ENCODE measurements at places on chromosomes 3 and 15. TPM values are rescaled to one million over a fixed set of nuclear protein-coding genes. Genes with fewer than 3 reads are reported as not detected.

DNA sequence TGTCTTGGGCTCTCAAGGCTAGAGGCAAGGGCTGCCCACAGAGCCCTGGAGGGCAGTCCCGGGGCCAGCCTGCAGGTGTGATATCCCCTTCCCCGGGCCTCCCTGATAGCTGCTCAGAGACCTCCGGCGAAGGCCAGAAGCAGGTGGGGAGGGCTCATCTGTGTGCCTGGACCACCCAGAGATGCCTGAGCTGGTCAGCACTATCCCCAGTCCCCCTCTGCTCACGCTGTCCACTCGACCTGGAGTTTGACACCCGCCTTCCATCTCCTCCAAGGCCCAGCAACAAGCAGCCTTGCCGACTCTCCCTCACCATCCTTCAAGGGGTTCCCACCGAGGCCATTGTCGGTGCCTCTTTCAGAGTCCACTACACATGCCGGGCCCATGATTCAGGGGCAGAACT is 39.4 kb downstream of the DNAH1 start:
- no peak for DNase-seq
- no peaks in the 10 kb centered on the region for H3K4me1 ChIP-seq
- no peaks in the 10 kb centered on the region for H3K27me3 ChIP-seq

DNA sequence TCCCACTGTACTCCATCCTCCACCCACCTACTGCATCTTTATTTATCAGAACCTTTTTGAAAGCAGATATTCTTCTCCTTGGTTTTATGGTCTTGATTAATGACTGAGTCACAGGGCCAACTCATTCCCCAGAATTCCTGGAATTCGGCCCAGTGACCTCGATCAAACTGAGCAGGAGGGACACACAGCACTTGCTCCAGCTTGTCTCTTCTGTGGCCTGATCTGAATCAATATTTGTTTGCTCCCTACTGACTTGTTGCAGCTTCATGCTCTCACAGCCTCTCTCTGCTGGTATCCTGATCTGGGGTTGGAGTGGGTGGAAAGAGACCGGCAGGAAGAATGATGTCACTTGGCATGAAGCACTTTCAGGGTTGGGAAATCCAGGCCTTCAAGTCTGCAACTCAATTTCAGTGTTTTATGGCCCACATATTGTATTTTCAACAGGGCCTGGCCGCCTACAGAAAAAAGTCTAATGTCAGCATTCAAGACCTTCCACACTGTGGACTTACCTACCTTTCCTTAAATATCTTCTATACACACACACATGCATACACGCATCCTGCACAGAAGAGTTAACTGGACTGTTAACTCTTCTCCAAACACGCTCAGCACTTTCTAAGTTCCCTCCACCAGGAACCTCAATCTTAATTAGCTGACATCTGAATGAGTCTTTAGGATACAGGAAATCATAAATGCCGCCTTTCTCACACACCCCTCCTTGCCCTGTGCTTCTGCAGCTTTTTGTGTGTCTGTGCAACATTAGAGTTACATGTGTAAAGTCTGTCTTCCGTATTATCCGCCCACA is 4.6 kb downstream of the ANXA2 start:
- H3K4me1 ChIP-seq = peaks cover 80% of the 10 kb centered on the region
- peaks cover 66% of the 10 kb centered on the region for H3K36me3 ChIP-seq
- no peaks in the 10 kb centered on the region for H3K27me3 ChIP-seq
- H3K27ac ChIP-seq = peak overlapping the region; percentile 83
- peak overlapping the region; percentile 34 for H3K4me3 ChIP-seq

The MUC4 gene
- total RNA-seq = 1.4 TPM

The OXTR gene
- total RNA-seq = 1.5 TPM

DNA sequence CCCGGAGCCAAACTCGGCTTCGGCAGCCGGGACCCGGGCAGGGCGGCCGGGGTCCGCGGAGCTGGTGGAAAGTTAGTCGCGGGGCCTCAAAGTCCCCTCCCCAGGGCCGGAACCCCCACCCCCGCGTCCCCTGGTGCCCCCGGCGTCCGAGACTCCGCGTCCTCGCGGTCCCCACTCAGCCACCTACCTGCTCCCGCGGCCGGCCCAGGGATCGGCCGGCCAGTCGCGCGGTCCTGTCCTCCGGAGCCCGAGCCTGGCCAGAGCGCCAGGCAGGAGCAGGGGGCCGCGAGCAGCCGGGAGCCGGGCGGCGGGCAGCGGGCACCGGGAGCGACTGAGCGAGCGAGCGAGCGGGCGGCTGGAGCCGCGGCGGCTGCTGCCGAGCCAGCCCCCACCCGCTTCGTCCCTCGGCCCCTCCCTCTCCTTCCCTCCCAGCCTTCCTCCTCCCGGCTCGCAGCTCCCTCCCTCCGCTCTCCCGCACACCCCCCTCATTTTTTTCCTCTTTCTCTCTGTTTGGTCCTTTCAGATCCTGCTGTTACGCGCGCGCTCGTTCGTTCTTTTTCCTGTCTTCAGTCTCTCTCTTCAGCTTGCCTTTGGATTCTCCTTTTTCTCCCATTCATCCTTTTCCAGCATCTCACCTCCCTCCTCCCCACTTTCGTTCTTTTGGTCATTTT is at the start of gene MEGF11:
Gene MEGF11, minus strand, starts transcription at position 333 of the 671 bp plus-strand sequence. CDS start 125,347 bp downstream, outside the sequence.
- H3K4me1 ChIP-seq = peaks cover 7% of the 10 kb centered on the region
- H3K36me3 ChIP-seq = no peaks in the 10 kb centered on the region
- H3K27me3 ChIP-seq = peaks cover 80% of the 10 kb centered on the region
- no peak for DNase-seq
- H3K4me3 ChIP-seq = peak within 1 kb of the TSS; percentile 71
- no peak within 1 kb of the TSS for H3K27ac ChIP-seq

DNA sequence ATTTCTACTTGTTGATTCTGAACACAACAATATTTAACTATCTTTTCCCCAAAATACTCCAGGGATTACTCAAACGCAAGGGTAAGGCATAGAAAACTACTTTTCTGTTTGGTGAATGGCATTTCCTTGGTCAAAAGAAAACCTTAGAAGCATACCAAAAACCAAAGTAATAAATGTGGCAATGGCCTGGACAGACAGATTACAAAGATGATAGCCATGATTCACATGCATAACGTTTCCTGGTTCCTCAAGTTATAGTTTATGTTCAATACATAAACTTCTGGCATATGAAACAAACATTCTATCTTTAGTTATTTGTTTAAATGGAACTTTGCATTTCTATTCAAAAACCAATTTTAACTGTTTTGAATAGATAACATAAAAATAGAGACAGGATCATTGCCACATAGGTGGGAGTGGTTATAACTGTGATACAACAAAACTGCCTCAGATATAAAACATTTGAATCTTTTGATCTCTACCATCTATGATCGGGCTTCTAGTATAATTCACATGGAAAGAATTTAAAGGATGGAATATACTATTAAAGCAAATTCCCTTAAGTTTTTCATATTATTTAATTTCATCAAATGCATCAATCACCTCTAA is 32.1 kb downstream of the FOXP1 start:
- H3K36me3 ChIP-seq = no peaks in the 10 kb centered on the region
- H3K27me3 ChIP-seq = no peaks in the 10 kb centered on the region
- DNase-seq = no peak

GRCh38 chr3:5210926-5211325 is 23.4 kb downstream of the EDEM1 start:
- no peaks in the 10 kb centered on the region for H3K27me3 ChIP-seq
- H3K27ac ChIP-seq = no peak overlapping the region
- DNase-seq = no peak
- H3K4me3 ChIP-seq = no peak overlapping the region
- H3K4me1 ChIP-seq = peaks cover 6% of the 10 kb centered on the region
- H3K36me3 ChIP-seq = peaks cover 96% of the 10 kb centered on the region

- H3K27me3 ChIP-seq = peaks cover 8% of the 10 kb centered on the region
- no peaks in the 10 kb centered on the region for H3K36me3 ChIP-seq
- H3K27ac ChIP-seq = no peak overlapping the region
- no peak for DNase-seq
- H3K4me1 ChIP-seq = peaks cover 5% of the 10 kb centered on the region
Measured at GRCh38 chr3:115156046-115156654, 9.1 kb upstream of the ZBTB20 start.

- H3K4me1 ChIP-seq = peaks cover 1% of the 10 kb centered on the region
- no peak for DNase-seq
- no peak overlapping the region for H3K27ac ChIP-seq
- H3K27me3 ChIP-seq = no peaks in the 10 kb centered on the region
Measured at GRCh38 chr3:138241061-138241460, 54.0 kb downstream of the ARMC8 start.

The SOX14 gene
- not detected for total RNA-seq

- H3K4me1 ChIP-seq = no peaks in the 10 kb centered on the region
- no peak overlapping the region for H3K27ac ChIP-seq
- peaks cover 8% of the 10 kb centered on the region for H3K27me3 ChIP-seq
- DNase-seq = no peak
- no peaks in the 10 kb centered on the region for H3K36me3 ChIP-seq
- no peak overlapping the region for H3K4me3 ChIP-seq
Measured at GRCh38 chr3:160929595-160929994, 173.6 kb downstream of the PPM1L start.

- H3K27me3 ChIP-seq = peaks cover 14% of the 10 kb centered on the region
- DNase-seq = no peak
- no peaks in the 10 kb centered on the region for H3K36me3 ChIP-seq
- H3K27ac ChIP-seq = no peak overlapping the region
Measured at GRCh38 chr15:84967380-84967779, 14.3 kb upstream of the PDE8A start.

The RBPMS2 gene
- 0.09 TPM for total RNA-seq

GRCh38 chr3:142434503-142434902 is 13.3 kb downstream of the XRN1 start:
- peaks cover 37% of the 10 kb centered on the region for H3K36me3 ChIP-seq
- no peaks in the 10 kb centered on the region for H3K27me3 ChIP-seq
- H3K27ac ChIP-seq = no peak overlapping the region
- H3K4me3 ChIP-seq = no peak overlapping the region
- DNase-seq = no peak

DNA sequence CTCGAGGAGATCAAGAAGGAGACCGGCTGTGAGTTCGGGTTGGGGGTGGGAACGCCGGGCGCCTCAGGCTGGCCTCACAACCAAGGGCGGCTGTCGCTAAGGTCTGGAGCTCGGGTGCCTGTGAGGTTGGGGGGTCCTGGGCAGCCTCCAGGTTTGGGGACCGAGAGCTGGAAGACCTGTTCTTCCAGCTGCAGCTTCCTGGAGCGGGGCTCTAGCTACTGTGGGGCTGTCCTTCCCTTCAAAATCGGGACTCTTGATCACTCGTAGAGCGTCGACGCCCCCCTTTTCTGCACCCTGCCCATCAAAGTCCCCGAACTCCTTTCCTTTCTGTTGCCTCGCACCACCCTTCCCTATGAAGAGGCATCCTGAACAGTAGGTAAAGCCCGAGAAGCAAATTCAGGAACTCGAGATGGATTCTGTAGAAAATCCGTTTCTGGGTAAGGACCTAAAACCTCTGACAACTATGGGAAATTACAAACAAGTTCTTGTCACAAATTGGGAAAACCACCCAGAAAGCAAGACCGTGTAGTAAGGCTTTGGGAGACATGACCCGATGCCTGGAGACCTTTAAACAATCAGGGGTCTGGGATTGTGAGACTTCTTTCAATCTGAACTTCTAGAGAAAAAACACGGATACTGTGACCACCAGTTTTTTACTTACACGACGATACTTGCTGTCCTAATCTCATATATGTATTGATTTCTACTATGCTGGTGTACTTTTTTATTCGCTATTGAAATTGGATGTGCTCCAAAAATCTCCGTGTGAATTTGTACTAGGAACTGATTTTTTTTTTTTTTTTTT is 556 bp downstream of the CHP1 start:
- H3K27me3 ChIP-seq = peaks cover 4% of the 10 kb centered on the region
- H3K27ac ChIP-seq = peak overlapping the region; percentile 85
- no peak for DNase-seq
- H3K36me3 ChIP-seq = no peaks in the 10 kb centered on the region

GRCh38 chr15:52153900-52154895 is 37.0 kb downstream of the GNB5 start:
- H3K4me1 ChIP-seq = no peaks in the 10 kb centered on the region
- no peak overlapping the region for H3K27ac ChIP-seq
- no peak overlapping the region for H3K4me3 ChIP-seq
- H3K27me3 ChIP-seq = no peaks in the 10 kb centered on the region
- no peak for DNase-seq

The MST1R gene
- total RNA-seq = 1.2 TPM

- peaks cover 53% of the 10 kb centered on the region for H3K4me1 ChIP-seq
- H3K27ac ChIP-seq = no peak overlapping the region
- peaks cover 46% of the 10 kb centered on the region for H3K36me3 ChIP-seq
- no peak overlapping the region for H3K4me3 ChIP-seq
- no peaks in the 10 kb centered on the region for H3K27me3 ChIP-seq
Measured at GRCh38 chr3:183546625-183547024, 8.9 kb downstream of the KLHL6 start.

DNA sequence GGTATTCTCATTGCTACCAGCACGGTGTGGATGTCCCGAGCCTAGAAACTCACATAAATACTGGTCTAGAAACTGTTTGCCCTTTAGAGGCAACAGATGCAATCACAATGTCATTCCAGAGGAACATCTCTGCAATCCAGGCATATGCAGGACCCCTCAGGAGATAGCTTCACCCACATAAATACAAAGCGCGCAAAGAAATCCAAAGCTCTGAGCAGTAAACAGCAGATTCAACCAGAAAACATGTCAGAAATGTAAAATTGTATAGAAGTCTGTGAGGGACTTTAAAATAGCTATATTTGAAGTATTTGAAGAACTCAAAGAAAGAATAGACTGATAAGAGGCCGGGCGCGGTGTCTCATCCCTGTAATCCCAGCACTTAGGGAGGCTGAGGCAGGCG is 291.7 kb downstream of the FAM43A start:
- no peak for DNase-seq
- no peak overlapping the region for H3K4me3 ChIP-seq
- H3K4me1 ChIP-seq = no peaks in the 10 kb centered on the region

- no peaks in the 10 kb centered on the region for H3K4me1 ChIP-seq
- no peak overlapping the region for H3K27ac ChIP-seq
- no peaks in the 10 kb centered on the region for H3K36me3 ChIP-seq
- H3K27me3 ChIP-seq = no peaks in the 10 kb centered on the region
Measured at GRCh38 chr3:146139586-146140110, 21.3 kb downstream of the PLOD2 start.

DNA sequence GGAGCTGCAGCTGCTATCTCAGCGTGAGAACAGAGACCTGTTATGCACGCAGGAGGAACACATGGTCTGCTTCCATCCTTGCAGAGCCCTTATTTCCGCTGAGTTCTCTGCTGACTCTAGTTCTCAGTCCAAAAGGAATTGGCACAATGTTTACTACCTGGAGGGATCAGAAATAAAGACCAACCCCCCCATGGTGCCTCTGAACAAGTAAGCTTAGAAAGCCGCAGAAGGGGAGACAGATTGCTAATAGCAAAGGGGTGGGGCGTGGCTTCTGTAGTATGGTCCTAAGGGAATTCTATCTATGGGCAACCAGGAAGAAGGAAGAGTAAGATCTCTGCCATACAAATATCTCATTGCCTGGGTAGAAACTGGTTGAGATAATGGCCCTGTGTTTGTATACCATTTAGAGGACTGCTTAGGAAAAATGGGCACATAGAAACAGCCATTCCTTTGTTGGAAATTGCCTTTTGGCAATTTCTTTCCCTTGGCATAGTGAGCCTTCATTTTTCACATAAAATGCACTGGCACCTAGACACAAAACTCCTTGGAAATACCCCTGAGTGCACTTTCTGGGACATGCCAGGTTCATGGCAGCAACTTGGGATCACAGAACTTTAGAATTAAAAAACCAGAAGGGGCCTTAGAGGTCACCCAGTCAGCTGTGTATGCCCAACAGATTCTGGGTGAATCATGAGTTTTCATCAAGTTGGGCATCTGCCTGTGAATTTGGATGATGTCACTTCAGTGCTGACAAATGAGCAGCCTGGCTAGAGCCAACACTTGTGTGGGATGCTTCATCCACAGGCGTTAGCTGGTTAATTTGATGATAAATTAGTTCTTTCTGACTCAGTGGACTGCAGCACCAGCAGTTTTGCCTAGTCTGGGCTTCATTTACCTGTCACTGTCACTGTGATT is 57.4 kb upstream of the STXBP5L start:
- peaks cover 2% of the 10 kb centered on the region for H3K27me3 ChIP-seq
- H3K4me1 ChIP-seq = no peaks in the 10 kb centered on the region
- DNase-seq = no peak
- no peaks in the 10 kb centered on the region for H3K36me3 ChIP-seq
- no peak overlapping the region for H3K4me3 ChIP-seq

All from activated T-helper 2 cell treated with anti-CD3 and anti-CD28 coated beads, Interferon-gamma antibody, Interleukin-2, Interleukin-4, amounts not matched to agents 10 μg/mL and 5 μg/mL and 100 μg/mL, durations not matched to agents 14 hours and 24 hours and 36 hours (primary cell).